ENCODE measurements at places on chromosomes 2 and 18. TPM values are rescaled to one million over a fixed set of nuclear protein-coding genes. Genes with fewer than 3 reads are reported as not detected.

Gene TUBB8B
- not detected for total RNA-seq

Gene GPR55
- total RNA-seq = not detected

Gene SKA1
- total RNA-seq = 0.13 TPM

Gene TCF4
- 69.9 TPM for total RNA-seq

Gene CCDC178
- 0.27 TPM for total RNA-seq

Gene RIT2
- not detected for total RNA-seq

Gene G6PC2
- not detected for total RNA-seq

Gene ENOSF1
- 26.8 TPM for total RNA-seq

Gene CCDC102B
- total RNA-seq = 8.1 TPM

Gene METTL8
- total RNA-seq = 10.5 TPM

Gene RNF144A
- 11.7 TPM for total RNA-seq

Gene ARHGAP28
- total RNA-seq = 2.1 TPM

Gene RAPGEF4
- total RNA-seq = 12.6 TPM

Gene KRTCAP3
- total RNA-seq = not detected

Gene ZFAND2B
- total RNA-seq = 23.9 TPM

Gene C2orf80
- not detected for total RNA-seq

Gene EMILIN2
- total RNA-seq = 11.1 TPM

Gene TMSB10
- total RNA-seq = 452 TPM

Gene EML6
- 0.83 TPM for total RNA-seq

Gene RGPD5
- total RNA-seq = 30.1 TPM

Gene ASNSD1
- 27.7 TPM for total RNA-seq
